ENCODE measurements at places on chromosomes 3 and 15.

GRCh38 chr3:157573780-157574378 is 70.7 kb upstream of the VEPH1 start:
- DNase-seq: no peak

- DNase-seq: no peak
Measured at GRCh38 chr3:66372681-66373350, 128.0 kb downstream of the LRIG1 start.

DNA sequence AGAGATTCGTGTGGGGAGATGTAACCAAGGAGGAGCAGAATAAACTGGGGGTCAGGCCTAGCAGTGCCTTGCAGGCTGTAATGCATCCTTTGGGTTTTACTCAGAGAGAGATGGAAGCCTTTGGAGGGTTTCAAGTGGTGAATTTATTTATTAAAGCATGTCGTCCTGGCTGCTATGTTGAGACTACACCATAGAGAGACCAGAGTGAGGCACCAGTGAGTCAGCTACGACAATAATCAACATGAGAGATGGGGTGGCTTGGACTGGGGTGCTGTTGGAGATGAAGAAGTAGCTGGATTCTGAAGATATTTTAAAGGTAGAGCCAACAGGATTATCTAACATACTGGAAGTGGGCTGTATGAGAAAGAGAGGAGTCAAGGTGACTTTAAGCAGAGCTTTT is 335.3 kb upstream of the ARHGEF26 start:
- no peak for DNase-seq

- no peak for DNase-seq
Measured at GRCh38 chr3:58535531-58536500, 1.2 kb downstream of the ACOX2 start.

DNA sequence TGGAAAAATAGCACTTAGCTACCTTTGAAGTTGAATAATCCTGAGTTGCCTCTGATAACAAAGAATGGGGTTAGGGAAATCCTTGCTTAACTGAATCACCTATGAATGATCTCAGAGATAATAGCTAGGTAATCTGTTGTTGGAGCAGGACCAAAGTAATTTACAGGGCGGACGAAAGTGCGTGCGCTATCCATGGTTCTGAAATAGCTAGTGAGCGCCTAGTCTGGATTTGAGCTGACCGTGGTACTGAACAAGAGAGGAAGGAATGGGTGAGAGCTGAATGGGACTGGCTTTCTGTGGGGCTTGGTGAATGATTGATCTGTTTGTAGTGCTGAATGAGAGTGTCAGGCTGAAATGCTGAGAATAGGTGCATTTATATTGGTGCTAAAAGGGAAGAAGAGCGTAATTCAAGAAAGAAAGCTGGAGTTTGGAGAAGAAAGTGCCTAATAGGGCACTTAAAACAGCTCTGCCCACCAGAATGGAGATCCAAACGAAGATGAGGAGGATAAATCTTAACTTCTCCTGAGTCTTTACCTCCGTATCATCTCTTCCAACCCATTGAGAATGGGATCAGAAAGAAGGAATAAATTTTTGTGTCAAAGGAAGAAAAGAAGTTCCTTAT is 10.1 kb downstream of the SCN10A start:
- no peak for DNase-seq

- DNase-seq: no peak
Measured at GRCh38 chr3:183357564-183358079, 70.8 kb downstream of the MCF2L2 start.

Measured in tibial artery (tissue), 4 donors.